SK-N-SH treated with all-trans-retinoic acid at 6 μM for 48 hours (cell line): ENCODE measurements at places on chromosomes 4 and X.
A peak's percentile ranks its signal among the peaks of the same experiment; 100 is the strongest.

GRCh38 chr4:64729561-64729960, 320.3 kb upstream of the TECRL start:
- no peak for ATAC-seq

- ATAC-seq = no peak
These were observed 117.8 kb downstream of the SCD5 start for GRCh38 chr4:82680834-82681233.

GRCh38 chr4:108649863-108650211, 562 bp upstream of the OSTC start:
- peak; percentile 40 for ATAC-seq

DNA sequence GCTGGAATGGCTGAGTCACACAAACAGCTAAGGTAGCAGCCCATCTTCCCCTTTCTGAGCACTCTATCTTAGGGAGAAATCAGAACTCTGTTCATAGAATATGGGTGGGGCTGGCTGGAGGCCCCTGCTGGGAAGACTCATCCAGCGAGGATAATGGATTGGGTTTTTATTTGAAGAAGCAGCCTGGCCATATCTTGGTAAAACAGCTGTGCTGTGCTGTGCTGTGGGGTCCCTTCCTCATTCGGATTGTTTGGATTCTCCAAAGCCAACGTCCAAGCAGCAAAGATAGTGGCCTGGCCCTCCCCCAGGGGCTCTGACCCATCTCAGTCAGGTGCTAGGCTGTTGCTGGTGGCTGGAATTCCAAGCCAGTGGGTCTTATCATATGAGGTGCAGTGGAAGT, 63.8 kb downstream of the ZNF718 start:
- no peak for ATAC-seq

GRCh38 chr4:1245481-1246051, 3.4 kb downstream of the CTBP1 start:
- ATAC-seq = no peak

GRCh38 chrX:40818236-40818635, 82.9 kb upstream of the MED14 start:
- ATAC-seq = no peak
